NCI-H1105 (cell line): ENCODE measurements at places on chromosomes 5 and 9.

- no peak for DNase-seq
Observed at GRCh38 chr5:181039471-181039870, 595 bp upstream of the BTNL9 start.

DNA sequence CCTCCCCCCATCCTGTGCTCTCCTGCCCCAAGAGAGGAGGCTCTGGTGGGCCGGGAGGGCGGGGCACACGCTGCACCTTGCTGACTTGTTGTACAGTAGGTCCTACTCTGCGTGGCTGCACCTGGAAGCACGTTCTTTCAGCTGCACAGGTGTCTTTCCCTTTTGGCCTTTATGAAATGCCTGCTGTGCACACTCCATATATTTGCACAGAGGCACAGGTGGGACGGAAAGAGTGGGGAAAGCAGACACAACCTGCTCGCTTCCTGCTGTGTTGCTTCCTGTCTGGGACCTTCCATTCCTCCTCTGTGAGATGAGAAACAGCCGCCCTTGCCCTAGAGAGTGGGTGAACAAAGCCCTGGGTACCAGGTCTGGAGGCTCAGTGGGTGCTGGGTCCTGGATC is 4.8 kb downstream of the USP20 start:
- no peak for DNase-seq

DNA sequence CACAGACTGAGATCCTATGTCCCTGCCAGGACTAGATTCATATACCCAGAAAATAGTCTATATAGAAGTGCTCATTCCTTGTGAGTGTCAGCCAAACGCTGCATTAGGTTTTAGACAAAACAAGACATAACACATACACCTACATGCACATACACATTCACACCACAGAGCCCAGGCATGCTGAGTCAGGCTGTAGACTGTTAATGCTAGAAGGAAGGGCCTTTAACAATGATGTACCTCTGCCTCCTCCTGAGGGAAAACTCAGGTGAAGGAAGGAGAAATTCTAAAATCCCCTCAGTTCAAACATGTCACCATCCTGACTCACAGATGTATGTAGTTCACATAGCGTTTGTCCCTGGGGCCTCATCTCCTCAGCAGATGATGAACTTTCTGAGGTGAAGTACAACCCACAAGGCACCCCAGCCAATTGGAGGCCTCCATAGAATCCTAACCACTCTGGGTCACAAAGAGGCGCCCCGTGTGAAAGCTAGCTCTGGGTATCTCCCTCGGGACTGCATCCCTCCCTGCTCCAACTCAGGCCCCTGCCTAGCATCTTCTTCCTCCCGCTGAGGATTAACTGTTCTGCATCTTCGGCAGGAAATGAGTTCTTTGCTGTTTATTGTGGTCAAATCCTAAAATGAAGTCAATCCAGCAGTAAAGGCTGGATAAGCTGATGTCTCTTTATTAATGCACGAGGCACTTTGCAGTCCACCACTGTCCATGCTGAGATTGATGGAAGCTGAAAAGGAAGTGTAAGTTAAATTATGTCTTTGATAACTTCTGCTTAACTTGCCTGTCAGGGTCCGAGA is 40.8 kb upstream of the FSTL4 start:
- no peak for DNase-seq

DNA sequence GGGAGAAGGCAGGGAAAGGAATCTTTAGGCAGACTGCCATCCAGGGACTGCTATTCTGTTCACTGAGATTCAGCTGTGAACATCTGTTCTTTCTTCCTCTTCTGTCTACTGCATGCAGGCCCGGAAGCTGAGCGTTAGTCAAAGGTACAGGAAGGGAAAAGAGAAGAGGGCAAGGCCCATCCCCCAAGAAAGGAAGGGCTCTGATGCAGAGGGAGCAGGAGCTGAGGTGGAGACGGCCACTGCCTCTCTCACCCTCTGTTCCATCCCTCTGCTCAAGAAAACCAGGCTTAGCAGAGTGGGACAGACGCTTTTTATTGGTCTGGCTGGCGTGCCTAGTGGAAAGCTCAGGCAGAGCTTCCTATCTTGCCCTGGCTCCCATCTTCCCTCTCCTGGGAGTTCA is 57.6 kb downstream of the PFDN1 start:
- DNase-seq: no peak

GRCh38 chr9:129665389-129665775 is at the start of gene PRRX2:
Gene PRRX2 (plus strand): TSS chr9:129665647. CDS start chr9:129665868, 221 bp downstream.
- DNase-seq: no peak

- DNase-seq: no peak
Observed at GRCh38 chr5:120734033-120734432, 269.9 kb downstream of the PRR16 start.

DNA sequence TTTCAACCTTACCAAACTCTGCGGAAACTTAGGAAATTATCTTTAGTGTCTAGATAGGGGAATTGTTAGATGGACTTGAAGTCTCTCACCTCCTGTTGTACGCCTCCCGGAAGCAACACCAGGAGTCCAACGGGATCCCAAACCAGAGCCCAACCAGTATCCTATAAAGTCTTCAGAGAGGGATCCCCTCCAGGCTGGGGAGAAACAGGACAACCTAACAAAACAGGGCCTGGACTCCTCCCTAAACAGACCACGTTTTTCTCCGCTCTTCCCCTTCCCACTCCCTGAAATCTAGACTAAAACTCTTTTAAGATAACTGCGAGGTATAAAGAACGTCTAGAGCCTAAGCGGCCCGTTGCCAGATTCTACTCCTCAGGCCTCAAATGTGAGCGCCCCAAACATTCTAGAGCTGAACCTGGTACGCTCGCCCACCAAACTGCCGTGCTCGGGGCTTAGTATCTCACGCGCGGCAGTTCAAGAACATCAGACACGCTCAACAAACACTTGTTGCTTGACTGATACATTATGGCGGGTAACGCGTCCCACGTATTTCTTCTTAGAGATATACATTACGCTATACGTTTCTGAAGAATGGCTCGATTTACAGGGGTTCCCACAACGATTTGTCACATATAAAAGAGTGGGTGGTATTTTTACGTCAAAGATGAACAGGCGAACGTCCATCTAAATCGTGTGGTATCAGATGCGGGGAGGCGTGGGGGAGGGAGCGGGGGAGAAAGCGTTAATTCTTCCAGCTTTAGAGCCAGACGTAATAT is 663 bp upstream of the SMIM27 start:
- DNase-seq: peak; percentile 34

DNA sequence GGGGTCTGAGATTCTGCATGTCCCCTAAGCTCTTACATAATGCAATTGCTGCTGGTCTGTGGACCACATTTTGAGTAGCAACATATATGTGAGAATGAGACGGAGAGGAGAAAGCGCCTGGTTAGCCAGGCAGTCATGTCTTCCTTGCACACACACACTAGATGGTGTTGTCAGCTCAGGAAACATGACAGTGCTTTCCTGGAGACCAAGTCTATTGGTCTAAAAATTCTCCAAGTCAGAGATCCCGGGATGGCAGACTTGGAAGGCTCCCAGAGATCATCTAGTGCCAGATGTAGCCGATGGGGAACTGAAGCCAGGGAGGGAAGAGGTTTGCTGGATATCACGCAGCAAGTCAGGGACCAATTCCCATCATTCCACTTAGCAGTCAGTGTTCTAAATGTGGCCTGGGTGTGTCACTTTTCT is 53.4 kb downstream of the GALNT12 start:
- DNase-seq: no peak

- DNase-seq: no peak
Observed at GRCh38 chr5:42994246-42994554, 45.9 kb downstream of the ANXA2R start.

GRCh38 chr5:31066655-31067328 is 126.7 kb upstream of the CDH6 start:
- DNase-seq: no peak

DNA sequence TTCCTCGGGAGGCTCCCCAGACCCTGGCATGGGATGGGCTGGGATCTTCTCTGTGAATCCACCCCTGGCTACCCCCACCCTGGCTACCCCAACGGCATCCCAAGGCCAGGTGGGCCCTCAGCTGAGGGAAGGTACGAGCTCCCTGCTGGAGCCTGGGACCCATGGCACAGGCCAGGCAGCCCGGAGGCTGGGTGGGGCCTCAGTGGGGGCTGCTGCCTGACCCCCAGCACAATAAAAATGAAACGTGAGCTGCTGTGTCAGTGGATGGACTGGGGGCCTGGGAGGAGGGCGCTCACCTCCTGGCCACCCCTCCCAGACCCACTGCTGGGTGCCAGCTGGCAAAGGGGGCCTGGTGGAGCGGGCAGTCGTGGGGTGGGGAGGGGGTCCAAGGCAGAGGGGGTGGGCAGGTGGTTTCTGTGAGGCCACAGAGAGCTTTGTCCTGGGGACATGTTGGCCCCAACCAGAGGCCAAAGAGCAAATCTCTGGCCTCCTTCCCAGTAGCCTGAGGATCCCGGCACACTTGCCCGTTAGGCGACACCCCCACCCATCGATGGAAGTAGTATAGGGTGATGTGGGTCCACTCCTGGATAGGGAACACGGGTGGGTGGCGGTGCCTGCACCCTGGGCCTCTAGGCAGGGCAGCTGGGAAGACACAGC is 9.8 kb downstream of the EGFL7 start:
- no peak for DNase-seq

DNA sequence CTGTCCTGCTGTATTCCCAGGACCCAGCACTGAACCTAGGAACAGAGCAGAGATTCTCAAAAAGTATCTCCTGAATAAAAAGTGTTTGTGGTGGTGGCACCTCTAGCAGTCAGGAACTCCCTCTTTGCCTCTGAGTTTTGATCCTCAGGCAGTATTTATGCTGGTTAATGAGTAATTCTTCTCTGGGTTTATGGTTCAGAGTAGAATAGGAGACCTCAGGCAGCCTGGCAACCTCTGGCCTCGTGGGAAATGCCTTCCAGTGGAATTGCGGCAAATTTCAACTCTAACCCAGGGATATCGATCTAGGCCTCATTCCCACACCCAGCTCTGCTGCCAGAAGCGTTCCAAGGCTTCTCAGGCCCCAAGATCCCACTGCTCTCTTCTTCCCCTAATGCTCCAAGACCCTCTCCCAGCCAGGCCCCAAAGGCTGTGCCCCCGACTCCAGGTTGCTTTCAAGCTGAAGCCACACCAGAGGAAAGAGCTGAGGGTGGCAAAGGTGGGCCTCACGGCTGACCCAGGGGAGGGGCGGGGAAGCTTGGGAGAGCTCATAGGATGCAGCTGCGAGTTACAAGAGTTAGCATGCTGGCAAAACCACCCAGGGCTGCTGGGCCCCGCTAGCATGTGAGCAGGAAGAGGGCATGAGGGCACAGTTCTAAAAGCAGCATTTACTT is 10.9 kb upstream of the HDHD3 start:
- no peak for DNase-seq

GRCh38 chr5:169647566-169647965 is 10.5 kb downstream of the DOCK2 start:
- DNase-seq: no peak

- no peak for DNase-seq
Observed at GRCh38 chr5:83401775-83402174, 69.8 kb upstream of the VCAN start.

- no peak for DNase-seq
Observed at GRCh38 chr5:124973661-124974060, 227.2 kb upstream of the ZNF608 start.

- DNase-seq: no peak
Observed at GRCh38 chr5:173235499-173236394, 741 bp upstream of the NKX2-5 start.

GRCh38 chr9:128825923-128826700 is 3.5 kb downstream of the SPOUT1 start:
- no peak for DNase-seq

DNA sequence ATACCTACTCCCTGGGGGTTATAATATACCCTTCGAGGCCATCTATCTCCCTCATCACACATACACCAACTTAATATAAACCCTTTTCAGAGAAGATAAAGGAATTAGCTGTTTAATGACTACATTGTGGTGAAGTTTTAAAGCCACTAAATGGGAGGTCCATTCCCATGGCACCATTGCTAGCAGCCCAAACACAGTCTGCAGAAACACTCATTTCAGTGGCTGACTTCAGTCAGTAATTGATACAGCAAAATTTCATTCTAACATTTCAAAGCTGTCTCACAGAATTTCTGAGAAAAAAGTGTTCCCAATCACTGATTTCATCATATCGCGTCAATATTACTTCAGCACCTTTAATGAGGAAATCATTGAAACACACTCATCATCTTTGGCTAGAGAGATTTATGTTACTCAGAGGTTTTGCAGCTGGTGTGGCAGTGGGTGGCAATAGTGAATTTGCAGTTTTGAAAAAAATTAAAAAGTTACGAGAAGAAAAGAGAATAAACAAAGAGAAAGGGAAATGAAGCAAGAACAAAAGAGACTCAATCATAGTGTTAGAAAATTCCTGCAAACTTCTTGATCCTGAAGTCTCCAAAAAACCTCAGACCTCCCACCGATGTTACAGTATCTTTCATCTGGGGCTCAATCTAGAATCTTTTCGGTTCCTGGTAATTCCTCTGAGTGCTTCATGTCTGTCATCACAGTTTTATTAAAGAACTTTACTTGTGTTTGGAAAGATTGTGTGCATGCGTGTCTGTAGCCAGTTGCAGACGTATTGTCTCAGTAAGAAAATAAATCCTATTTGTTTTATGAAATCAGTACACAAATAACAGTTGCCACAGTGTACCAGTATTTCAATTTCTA is 105.0 kb downstream of the ERCC6L2 start:
- DNase-seq: no peak

- no peak for DNase-seq
Observed at GRCh38 chr9:127253446-127253845, 11.1 kb upstream of the GARNL3 start.

DNA sequence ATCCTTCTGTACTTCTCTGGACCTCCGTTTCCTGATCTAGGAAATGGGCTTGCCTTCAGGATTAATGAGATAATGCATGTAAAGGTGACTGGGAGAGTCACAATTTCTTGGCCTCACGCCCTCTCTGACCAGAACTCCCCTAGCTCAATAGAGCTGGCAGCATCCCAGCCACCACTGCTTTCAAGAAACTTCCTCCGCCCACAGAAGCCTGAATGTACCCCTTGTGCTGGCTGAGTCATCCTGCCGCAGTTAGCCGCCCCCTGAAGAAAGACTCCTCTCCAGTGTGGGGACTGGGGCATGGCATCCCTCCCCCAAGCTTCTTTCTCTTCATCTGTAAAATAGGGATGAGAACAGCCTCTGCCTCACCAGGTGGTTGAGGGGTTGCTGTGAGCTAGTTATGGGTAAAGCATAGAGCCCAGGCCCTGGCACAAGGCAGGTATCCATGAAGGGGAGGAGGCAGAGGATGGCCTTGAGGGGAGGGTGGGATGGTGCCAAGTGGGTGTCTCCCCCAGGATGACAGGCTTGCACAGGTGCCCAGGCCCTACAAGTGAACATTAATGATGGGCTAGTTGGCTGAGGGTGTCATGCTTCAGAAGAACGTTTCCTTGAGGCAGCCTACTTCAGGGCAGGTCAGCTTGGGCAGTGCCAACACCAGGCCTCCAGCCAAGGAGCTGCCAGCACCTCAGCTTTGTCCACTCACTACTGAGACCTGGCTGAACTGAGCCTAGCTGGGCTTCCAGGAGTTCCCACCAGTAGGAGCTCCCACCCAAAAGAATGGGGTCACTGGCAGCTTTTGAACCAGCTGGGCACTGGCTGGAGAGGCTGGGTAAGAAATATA is 3.4 kb downstream of the PDLIM4 start:
- DNase-seq: no peak

DNA sequence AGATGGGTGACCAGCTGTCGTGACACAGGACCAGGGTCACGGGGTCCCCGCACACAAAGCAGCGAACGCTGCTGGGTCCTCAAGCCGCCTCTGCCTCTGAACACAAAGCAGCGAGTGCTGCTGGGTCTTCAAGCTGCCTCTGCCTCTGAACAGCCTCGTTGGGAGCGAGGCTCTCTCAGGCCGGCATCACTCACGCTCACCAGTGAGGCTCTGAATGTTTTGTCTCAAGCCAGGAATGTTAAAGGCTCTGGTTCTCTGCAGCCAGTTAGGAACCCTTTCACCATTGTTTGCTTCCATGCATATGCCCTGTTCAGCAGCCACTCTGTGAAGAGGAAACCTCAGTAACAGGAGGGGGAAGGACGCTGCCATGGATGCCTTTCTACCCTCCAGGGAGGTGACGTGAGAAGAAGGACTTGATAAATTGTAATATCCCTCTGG is 82.7 kb upstream of the TAF11L2 start:
- no peak for DNase-seq
